ENCODE measurements at places on chromosomes 16 and 17.

DNA sequence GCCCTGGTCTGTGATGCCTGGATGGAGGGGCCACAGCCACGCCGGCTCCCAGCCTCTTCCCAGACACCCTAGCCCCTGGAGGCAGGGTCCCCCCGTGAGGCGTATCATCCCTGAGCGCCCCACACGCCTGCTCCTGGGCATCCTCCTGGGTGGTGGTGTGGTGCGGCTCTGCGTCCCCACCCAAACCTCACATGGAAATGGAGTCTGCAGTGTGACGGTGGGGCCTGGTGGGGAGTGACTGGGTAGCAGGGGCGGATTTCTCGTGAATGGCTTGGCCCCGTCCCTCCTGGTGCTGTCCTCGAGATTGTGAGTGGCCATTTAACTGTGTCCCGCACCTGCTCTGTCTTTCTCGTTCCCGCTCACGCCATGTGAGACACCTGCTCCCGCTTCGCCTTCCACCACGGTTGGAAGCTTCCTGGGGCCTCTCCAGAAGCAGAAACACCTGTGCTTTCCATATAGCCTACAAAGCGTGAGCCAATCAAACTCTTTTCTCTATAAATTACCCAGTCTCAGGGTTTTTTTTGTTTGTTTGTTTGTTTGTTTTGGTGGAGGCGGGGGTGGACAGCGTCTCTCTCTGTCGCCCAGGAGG is 5.9 kb upstream of the SSTR5 start:
- no peak for DNase-seq

- no peak for DNase-seq
Measured at GRCh38 chr17:76593384-76593826, 7.7 kb upstream of the ST6GALNAC2 start.

GRCh38 chr16:13571036-13571435 is 348.9 kb upstream of the ERCC4 start:
- DNase-seq, result no peak

GRCh38 chr17:74649909-74650308 is 26.4 kb upstream of the CD300E start:
- no peak for DNase-seq

DNA sequence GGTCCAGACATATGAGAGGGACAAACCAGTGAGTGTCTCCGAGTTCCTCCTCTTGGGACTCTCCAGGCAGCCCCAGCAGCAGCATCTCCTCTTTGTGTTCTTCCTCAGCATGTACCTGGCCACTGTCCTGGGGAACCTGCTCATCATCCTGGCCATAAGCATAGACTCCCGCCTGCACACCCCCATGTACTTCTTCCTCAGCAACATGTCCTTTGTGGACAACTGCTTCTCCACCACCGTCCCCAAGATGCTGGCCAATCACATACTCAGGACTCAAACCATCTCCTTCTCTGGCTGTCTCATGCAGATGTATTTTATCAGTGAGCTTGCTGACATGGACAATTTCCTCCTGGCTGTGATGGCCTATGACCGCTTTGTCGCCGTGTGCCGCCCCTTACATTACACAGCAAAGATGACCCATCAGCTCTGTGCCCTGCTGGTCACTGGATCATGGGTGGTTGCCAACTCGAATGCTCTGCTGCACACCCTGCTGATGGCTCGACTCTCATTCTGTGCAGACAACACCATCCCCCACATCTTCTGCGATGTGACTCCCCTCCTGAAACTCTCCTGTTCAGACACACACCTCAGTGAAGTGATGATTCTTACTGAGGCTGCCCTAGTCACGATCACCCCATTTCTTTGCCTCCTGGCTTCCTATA is 19.2 kb downstream of the ZNF200 start:
- DNase-seq, result no peak

GRCh38 chr17:7887038-7887481 is 1.5 kb upstream of the CHD3 start:
- DNase-seq, result no peak

DNA sequence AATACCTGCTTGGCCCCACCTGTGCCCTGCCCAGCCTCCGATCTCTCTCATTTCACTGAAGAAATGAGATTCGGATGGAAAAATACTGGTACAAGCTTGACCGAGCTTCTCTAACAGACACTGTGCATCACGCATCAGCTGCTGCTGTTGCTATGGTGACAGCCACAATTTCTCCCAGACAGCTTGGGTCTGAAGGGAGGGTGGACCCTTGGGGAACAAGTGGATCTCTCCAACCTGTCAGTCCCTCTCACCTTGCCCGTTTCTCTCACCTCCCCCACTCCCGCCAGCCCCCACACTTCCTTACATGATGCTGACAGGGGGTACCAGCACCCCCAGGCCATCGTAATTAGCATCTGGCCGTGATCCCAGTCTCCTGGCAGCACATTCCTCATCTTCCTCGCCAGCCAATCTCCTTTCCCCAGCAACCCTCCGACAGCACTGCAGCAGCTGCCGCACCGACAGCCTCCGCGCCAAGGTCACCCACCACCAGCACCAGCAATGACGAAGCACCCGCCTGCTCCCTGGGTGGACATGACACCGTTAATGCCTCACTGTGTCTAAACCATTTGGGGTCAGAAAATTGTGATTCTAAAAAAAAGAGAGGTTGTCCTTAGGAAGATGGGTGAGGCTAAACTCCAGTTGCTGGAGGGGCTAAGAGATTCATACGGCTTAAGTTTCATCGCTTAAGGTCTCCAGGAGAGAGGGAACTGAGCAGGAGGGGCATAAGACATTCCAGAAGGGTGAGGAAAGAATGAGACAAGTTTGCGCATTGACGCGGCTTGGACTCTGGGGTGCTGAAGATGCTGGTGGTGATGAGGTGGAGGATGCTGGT is 58.6 kb upstream of the TNRC6A start:
- DNase-seq, result no peak

DNA sequence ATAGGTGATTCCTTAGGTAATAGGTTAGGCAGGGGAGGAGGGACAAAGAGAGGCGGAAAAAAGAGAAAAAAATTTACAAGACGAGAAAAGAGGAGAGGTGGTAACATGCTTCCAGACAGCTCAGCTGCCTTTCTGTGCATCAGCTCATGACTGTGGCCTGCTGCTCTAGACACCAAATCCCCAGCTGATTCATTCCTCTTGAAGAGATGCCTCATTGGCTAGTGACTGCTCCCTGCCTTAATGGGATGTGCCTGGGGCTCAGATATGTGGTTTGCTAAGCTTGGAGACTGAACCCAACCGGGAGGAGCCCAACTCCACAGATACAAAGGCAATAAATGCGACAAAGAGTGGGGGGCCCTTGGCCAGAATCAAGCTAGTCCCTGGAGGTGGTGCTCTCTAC is 105.9 kb upstream of the FAM20A start:
- no peak for DNase-seq

DNA sequence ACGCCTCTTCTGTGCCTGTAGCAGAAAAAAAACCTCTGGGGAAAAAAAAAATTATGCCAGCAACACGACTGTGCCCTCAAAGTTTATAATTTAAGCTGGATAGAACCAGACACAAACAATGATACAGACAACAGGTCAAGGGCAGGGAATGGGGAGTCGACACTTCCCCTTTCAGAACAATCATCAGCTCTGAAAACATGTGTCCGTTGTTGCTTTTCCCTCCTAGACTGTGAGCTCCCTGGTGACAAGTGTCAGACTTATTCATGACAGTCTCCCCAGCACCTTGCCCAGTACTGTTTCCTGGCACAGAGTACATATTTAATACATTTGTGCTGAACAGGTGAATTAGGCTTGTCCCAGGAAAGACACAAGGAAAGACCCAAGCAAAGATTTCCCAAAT is 178.3 kb downstream of the SOX9 start:
- DNase-seq, result no peak

Measured in GDM1 (cell line).